Mesenchymal stem cell (in vitro differentiated cells and primary cell): ENCODE measurements at places on chromosomes 5 and 9.

- H3K27me3 ChIP-seq, result no peaks in the 10 kb centered on the region
- H3K4me1 ChIP-seq, result peaks cover 12% of the 10 kb centered on the region
- H3K36me3 ChIP-seq, result no peaks in the 10 kb centered on the region
- H3K27ac ChIP-seq, result peak overlapping the region; percentile 98
- peak; percentile 61 for DNase-seq
Observed at GRCh38 chr9:125522328-125522725, 184.7 kb downstream of the MAPKAP1 start.

- H3K27ac ChIP-seq, result no peak overlapping the region
- H3K36me3 ChIP-seq, result no peaks in the 10 kb centered on the region
- peaks cover 5% of the 10 kb centered on the region for H3K27me3 ChIP-seq
- peak; percentile 82 for DNase-seq
Observed at GRCh38 chr9:97525451-97525850, 24.0 kb downstream of the TMOD1 start.

- DNase-seq, result no peak
- H3K36me3 ChIP-seq, result no peaks in the 10 kb centered on the region
Observed at GRCh38 chr5:55230086-55230629, 3.0 kb upstream of the MCIDAS start.

DNA sequence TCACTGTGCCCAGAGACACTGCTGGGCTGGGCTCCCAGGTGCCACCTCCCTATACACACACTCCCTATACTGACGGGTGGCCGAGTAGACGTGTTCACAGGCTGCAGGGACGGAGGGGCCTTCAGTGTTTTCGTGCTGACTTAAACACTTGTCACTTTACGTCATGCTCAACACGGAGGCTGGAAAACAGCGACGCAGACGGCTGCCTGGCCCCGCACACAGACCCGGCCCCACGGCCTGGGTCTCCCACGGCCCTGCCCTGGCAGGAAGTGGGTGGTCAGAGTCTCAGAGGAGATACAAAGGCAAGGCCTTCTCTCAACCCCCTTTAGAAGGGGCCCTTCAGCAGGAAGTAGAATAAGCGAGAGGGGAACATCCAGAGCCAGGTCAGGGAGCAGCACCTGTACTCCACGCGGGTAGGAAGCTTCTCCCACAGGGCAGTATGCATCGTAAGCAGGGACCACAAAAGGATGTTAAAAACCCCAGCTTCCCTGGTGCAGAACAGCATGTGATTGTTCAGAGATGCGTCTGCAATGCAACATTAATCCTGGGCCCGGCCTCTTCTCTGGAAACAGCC lies 11.9 kb upstream of the TBC1D9B start:
- H3K4me3 ChIP-seq, result no peak overlapping the region
- H3K4me1 ChIP-seq, result peaks cover 2% of the 10 kb centered on the region
- no peaks in the 10 kb centered on the region for H3K36me3 ChIP-seq
- no peak for DNase-seq

- H3K36me3 ChIP-seq, result no peaks in the 10 kb centered on the region
- H3K27me3 ChIP-seq, result peaks cover 17% of the 10 kb centered on the region
- no peak overlapping the region for H3K4me3 ChIP-seq
- H3K27ac ChIP-seq, result no peak overlapping the region
- peaks cover 13% of the 10 kb centered on the region for H3K4me1 ChIP-seq
Observed at GRCh38 chr9:83066771-83067170, 3.8 kb upstream of the RASEF start.

GRCh38 chr5:96909003-96909402 lies 26.9 kb upstream of the LNPEP start:
- no peak overlapping the region for H3K4me3 ChIP-seq
- H3K36me3 ChIP-seq, result peaks cover 6% of the 10 kb centered on the region
- no peaks in the 10 kb centered on the region for H3K4me1 ChIP-seq
- no peak for DNase-seq

DNA sequence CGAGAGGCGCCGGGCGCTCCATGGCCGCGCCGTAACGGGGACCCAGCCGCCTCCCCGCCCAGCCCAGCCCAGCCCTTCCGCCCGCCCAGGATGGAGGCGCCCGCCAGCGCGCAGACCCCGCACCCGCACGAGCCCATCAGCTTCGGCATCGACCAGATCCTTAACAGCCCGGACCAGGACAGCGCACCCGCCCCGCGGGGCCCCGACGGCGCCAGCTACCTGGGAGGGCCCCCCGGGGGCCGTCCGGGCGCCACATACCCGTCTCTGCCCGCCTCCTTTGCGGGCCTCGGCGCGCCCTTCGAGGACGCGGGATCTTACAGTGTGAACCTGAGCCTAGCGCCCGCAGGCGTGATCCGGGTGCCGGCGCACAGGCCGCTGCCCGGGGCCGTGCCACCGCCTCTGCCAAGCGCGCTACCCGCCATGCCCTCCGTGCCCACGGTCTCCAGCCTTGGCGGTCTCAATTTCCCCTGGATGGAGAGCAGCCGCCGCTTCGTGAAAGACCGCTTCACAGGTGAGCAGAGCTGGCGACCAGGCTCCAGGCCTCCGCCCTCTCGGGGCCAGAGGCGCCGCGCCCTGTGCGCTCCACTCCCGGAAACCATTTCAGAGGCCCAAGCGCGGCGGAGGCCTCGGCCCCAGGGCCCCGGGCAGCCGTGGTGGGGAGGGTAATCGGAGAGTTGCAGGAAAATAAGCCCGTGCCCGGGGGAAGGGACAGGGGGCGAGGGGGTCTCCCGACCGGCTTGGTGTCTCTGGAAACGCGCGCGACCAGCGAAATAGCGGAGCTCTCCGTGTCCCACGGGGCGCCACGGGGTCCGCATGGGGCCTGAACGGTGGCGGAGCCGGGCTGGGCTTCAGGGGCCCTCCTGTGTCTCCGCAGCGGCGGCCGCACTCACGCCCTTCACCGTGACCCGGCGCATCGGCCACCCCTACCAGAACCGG lies 496 bp downstream of the TLX3 start:
- H3K27me3 ChIP-seq, result peaks cover 96% of the 10 kb centered on the region
- H3K27ac ChIP-seq, result no peak overlapping the region
- H3K36me3 ChIP-seq, result no peaks in the 10 kb centered on the region
- peaks cover 40% of the 10 kb centered on the region for H3K4me1 ChIP-seq
- H3K4me3 ChIP-seq, result no peak overlapping the region

DNA sequence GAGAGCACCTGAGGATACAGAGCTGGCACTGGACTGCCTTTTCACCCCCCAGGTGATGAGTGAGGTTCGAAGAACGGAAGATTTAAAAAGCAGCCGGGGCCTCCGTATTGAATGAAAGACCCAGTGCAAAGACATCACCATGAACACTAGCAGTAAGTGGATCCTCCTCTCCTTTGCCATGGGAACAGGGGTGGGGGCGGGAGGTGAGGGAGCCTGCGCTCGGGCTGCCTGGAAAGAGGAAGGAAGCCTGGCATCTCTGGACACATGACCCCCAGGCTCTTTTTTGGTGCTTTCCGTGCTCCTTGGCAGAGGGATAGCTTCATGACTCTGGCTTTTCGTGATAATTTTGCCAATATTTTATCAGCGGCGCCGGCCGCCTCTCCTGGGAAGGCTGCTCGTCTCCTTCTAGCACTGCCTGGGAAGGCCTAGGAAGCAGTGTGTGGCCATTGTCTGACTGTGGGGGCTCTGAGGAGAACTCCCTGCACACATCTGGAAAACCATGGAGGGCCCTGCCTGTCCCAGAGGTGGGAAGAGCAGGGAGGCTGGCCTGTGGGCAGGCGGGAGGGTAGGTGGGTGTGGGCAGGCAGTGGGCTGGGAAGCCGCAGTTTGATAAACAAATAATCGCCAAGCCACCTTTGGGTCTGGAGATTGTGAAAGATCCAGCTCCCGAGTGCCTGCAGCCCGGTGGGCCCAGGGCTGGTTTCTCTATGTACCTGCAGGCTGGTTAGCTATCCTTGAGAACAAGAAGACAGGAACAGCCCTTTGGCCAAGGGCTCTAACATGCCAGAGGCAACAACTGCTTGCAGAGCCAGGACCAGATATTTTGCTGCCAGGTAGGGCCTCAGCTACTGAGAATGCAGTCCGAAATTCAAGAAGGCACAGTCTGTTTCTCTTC lies 911 bp downstream of the ABLIM3 start:
- H3K4me3 ChIP-seq, result peak overlapping the region; percentile 99
- H3K4me1 ChIP-seq, result peaks cover 15% of the 10 kb centered on the region
- H3K27ac ChIP-seq, result no peak overlapping the region
- no peaks in the 10 kb centered on the region for H3K27me3 ChIP-seq
- peak; percentile 75 for DNase-seq
- H3K36me3 ChIP-seq, result no peaks in the 10 kb centered on the region

DNA sequence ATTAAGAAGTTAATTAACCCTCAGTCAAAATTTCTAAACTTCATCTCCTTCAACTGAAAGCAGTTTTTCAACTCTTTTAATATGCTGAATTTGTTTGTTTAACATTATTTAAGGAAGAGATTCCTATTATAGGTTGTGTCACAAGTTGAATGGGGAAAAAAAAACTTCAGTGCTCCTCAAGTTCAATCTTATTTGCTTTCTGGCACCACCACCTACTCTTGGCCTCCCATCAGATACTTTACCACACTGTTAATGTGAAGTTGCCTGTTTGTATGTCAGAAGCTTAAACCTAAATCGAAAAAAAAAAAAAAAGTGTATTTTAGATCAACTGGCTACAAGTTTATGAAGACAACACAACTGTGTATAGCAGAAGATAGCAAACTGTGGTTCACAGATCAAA lies 4.1 kb upstream of the DOCK2 start:
- no peak overlapping the region for H3K27ac ChIP-seq
- H3K4me3 ChIP-seq, result no peak overlapping the region
- DNase-seq, result no peak
- H3K27me3 ChIP-seq, result no peaks in the 10 kb centered on the region
- peaks cover 13% of the 10 kb centered on the region for H3K4me1 ChIP-seq
- H3K36me3 ChIP-seq, result no peaks in the 10 kb centered on the region

DNA sequence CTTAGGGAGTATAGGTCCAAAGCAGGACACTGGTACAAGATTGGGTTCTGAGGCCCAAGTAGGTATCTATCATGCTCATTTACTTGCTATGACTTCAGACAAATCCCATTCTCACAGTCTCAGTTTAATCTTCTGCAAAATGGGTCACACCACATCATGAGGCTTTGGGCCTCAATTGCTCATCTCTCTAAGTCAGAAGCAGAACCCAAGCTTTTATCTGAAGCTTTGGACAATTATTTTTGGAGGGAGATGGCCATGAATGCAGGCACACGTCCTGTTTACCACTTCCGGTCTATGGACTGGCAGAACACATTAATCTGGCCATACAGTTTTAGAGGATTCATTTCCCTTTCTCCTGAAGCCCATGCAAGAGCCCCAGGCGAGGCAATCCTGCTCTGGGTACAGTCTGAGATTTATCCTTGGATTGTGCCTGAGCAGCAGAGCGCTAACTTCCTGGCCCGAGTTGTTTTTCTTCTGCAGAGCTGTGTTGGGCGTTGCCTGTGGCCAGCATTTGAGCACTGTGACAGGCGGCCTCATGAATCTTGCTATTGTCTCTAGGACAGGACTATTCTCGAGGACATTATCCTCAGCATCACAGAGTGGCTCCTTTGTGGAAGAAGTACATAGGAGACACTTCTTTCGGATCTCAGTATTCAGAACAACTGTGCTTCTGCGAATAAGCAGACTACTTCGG lies 16.1 kb downstream of the SLC22A4 start:
- no peak overlapping the region for H3K4me3 ChIP-seq
- H3K36me3 ChIP-seq, result peaks cover 10% of the 10 kb centered on the region
- no peak for DNase-seq
- no peak overlapping the region for H3K27ac ChIP-seq
- no peaks in the 10 kb centered on the region for H3K27me3 ChIP-seq

DNA sequence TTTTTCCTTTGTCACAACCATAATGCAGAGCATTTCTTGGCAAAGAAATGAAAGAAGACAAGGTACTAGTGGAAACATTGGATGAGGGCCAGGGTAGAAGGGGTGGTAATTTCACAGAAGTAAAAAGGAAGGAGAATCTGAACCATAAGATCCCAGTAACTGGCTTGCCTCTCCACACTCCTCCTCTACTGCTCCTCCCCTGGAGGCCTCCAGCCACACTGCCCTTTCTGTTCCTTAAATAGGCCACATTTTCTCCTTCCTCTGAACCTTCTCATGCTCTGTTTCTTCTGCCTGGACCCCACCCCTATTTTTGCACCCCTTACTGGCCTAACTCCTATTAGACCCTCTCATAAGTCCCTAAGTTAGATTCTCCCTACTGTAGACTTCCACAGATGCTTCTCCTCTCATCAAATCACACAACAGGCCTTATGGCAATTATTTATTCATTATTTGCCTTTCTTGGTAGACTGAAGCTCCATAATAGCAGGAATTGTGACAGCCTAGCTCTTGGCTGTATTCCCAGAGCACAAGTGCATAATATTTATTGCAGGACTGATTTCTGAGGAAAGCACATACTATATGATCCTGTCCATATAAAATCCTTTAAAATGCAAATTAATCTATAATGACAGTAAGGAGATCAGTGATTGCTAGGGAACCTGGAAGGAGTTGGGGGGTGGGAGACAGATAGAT lies 31.3 kb upstream of the GRIA1 start:
- H3K4me1 ChIP-seq, result no peaks in the 10 kb centered on the region
- no peak overlapping the region for H3K4me3 ChIP-seq
- H3K27ac ChIP-seq, result no peak overlapping the region
- H3K36me3 ChIP-seq, result no peaks in the 10 kb centered on the region

DNA sequence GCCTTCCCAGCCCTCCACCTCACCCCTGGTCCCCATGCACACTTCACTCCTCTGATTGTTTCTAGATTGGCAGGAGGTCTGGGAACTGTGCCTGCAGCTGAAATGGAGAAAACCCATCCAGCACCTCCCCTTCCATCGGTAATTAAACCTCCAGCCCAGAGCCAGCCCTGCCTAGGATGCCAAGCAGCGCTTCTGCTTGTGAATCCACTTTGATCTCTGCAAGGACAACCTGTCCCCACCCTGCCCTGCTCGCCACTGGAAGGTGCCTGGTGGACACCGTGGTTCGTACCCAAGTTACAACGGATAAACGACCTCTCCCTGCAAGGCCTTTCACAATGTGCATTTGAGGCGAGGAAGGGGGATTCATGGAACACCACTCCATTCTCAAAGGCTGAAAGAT lies 50.6 kb downstream of the IRX2 start:
- no peak overlapping the region for H3K4me3 ChIP-seq
- H3K27ac ChIP-seq, result no peak overlapping the region
- no peak for DNase-seq
- H3K27me3 ChIP-seq, result peaks cover 23% of the 10 kb centered on the region
- H3K4me1 ChIP-seq, result no peaks in the 10 kb centered on the region
- no peaks in the 10 kb centered on the region for H3K36me3 ChIP-seq

GRCh38 chr9:86724529-86724928 lies 222.8 kb downstream of the GAS1 start:
- H3K4me1 ChIP-seq, result peaks cover 10% of the 10 kb centered on the region
- no peak for DNase-seq

GRCh38 chr5:143914756-143915155 lies 102.8 kb downstream of the HMHB1 start:
- no peak for DNase-seq
- H3K27ac ChIP-seq, result no peak overlapping the region
- no peaks in the 10 kb centered on the region for H3K36me3 ChIP-seq
- H3K4me3 ChIP-seq, result no peak overlapping the region

- no peak overlapping the region for H3K4me3 ChIP-seq
- H3K27me3 ChIP-seq, result no peaks in the 10 kb centered on the region
- no peaks in the 10 kb centered on the region for H3K36me3 ChIP-seq
- no peak for DNase-seq
- H3K27ac ChIP-seq, result no peak overlapping the region
- H3K4me1 ChIP-seq, result no peaks in the 10 kb centered on the region
Observed at GRCh38 chr9:28900406-28900805, 1327.1 kb upstream of the C9orf72 start.
